ENCODE measurements at places on chromosomes 2 and 18.
A peak's percentile ranks its signal among the peaks of the same experiment; 100 is the strongest.

DNA sequence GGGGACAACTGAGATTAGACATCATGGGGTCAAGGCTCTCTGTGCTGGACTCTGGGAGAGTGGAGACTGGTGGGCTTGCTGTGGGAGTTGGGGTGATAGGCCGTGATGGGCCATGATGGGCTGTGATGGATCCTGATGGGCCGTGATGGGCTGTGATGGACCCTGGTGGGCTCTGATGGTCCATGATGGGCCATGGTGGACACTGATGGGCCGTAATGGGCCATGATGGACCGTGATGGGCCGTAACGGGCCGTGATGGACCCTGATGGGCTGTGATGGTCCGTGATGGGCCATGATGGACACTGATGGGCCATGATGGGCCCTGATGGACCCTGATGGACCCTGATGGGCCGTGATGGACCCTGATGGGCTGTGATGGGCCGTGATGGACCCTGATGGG, 18.5 kb downstream of the LPIN1 start:
- no peak for DNase-seq

- DNase-seq: no peak
Measured at GRCh38 chr2:180985771-180986395, 5.5 kb downstream of the UBE2E3 start.

GRCh38 chr2:217980591-217980990, 22.2 kb downstream of the TNS1 start:
- DNase-seq: no peak

GRCh38 chr2:46257476-46257875, 39.7 kb upstream of the EPAS1 start:
- DNase-seq: peak; percentile 47

DNA sequence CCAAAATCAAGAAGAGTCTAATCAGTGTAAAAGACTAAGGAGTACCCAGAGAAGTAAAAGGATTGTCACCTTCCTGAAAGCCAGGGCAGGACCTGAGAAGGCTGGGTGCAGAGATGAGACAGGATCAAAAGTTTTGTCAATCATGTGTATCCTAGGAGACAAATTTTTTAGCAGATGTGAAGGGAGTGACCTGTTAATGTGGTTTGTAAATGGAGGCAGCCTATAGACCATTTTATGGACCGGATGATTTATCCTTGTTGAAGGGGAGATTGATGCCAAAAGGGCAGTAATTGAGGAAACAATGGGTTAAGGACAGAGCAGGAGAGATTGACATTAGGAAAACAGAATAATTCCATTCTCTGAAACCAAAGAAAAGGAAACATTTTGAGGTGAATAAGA, 813 bp downstream of the NDC80 start:
- no peak for DNase-seq
